ENCODE measurements at places on chromosomes 7 and 10.

DNA sequence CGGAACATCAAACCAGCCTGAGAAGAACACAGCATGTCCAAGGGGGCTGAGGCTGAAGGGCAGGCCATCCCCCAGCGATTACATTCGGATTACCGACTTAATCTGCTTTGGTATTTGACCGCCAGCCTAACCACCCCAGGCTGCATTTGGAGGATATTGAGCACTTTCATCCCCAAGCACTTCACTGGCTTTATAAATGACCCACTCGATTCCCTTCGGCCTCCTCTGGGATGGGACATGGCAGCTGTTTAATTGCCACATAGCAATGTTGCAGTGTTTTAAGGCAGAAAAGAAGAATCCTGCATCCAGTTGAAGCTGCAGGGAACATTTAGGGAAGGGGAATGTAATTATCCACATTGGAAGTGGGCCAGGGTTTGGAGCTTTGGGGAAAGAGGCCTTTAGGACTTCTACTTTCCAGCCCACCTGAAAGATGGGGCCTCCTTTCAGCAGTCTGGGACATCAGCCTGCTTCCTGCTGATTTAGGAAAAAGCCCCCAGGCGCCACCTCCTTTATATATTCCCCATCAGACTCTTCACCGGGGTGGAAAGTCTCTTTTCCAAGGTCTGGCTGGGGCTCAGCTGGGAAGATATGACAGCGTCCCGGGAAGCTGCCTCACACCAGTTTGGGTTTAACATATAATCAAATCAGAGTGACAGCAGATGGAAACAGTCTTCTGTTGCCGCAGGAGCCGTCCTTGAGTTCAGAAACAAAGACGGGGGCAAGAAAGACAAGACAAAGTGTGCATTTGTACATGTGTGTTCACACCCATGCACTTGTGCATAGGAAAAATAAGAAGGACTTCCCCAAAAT is 9.2 kb downstream of the DPCD start:
- DNase-seq = no peak

DNA sequence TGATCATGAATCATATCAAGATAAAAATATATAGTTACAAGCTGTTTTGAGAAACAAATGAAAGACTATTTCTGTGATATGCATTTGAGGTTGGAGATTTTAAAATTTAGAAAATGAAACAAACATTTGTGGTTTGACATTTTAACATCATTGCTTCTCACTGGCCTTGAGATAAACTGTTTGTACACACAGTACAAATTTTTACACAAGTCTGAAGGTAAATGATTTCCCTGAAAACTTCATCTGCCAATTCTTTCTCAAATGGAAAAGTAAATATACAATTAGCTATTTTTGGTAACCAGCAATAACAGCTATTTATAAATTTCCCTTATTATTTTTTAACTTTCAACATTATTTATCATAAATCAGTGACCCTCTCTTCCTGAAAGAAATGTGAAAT is 38.6 kb downstream of the ZNF800 start:
- no peak for DNase-seq

DNA sequence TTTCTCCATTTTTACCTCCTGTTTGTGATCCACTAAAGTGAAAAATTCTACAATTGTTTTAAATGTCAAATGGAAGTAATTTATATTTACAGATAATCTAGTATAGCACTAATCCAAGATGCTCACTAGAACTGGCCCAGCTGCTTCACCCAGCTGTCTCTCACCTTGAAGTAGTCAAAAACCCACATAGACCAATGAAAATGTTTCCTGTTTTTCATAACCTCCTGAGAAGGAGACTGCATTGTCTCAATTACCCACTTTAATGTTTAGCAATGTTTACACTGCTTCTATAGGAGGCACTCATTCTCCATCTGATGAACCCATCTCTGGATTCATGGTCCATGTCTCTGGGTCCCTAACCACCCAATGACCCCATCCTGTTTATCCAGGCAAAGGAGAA is 56.1 kb upstream of the ADO start:
- no peak for DNase-seq

DNA sequence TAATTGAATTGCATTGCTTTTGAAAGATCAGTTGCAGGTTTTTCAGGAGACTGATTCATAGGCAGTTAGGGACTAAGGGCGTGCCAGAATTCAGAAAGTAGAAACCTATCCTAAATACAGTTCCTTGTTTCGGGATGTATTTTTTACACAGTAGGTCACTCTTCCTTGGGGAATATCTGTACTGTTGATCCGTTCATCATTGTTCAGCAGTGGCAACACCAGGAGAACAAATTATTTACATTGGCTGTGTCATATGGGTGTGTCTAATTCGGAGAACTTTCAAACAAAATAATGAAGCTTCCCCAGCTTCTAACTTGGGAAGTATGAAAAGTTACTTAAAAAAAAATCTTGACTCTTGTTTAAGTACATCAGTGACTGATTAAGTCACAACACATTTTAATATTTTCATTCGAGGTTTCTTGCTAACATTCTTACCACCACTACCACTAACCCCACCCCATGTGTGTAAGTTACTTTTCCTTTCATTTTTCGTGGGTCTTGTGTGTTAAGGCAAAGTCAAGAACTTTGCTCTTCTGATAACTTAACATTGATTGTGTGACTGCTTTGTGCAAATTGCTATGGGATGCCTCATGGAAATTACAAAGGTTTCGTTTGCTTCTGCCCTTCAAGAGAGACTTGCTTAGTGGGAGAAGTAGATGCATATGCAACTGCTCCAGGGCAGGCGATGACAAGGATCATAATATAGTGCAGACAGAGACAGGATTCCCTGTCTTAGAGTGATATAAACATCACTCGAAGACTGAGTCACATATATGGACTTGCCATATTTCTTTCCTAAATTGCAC is 43.8 kb upstream of the RPA3 start:
- no peak for DNase-seq

DNA sequence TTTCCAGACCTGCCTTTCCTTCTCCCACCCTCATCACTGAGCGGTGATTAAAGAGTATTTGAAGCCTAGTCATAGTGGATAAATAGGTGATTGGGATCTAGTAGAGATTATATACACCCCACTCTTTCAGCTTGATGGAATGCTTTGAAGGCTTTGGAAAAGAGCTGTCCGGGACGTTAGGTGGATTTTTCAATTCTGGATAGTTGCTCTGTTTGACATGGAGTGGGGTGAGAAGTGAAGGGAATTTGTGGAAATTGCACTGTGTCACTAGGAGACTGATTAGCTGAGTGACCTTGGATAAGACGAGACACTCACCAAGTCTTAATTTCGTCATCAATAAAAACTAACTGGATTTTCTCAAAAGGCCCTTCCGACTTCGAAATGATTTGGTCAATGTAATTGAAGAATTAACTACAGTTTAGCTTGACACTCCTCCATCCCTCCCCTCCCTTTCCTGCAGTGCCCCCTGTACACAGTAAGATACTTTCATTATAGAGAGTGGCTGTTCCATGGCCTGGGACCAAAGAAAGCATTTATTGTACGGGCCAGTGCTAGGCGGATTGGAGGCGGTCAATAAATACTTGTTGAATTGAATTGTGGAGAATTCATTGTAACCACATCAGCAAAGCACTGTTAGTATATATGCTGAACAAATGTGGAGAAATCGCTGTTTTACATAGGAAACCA is 962 bp downstream of the ZKSCAN1 start:
- DNase-seq = no peak

GRCh38 chr7:4037308-4037707 is 644.8 kb upstream of the FOXK1 start:
- DNase-seq = no peak

- no peak for DNase-seq
Observed at GRCh38 chr10:29119374-29119773, 169.5 kb upstream of the LYZL1 start.

GRCh38 chr10:71005337-71006305 is 117.3 kb upstream of the PCBD1 start:
- peak; percentile 76 for DNase-seq

DNA sequence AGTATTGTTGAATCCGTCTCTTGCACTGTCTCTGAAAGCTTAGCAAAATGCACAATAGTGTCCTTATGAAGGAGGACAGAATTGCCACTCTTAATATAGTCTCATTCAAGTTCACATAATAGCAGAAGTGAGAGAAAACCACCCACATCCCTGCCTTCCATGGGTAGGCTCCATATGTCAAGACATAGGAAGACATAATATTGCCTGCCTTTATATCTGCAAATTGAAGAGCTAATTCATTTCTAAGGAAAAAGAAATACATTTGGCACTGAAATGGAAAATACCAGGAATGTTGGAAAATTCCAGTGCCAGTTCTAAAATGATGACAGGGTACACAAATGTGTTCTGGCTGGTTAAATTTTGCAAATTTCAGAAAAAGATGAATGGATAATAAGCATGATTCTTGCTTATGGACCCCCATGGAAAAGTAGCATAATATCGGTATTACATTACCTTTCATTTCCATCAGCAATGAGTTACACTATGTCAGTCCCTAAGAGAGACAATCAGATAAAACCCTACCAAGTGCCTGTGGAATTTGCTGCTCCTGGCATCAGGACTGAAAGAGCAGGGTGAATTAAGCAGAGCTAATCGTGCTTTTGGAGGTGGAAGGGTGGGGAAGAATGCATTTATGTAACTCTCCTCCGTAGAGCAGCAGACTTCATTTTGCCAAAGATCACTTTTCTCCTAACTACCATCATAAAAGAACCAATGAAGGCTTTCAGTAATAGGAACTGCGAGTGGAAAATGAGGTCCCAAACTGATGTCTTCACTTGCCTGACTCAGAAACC is 312.6 kb downstream of the FGFR2 start:
- DNase-seq = no peak

DNA sequence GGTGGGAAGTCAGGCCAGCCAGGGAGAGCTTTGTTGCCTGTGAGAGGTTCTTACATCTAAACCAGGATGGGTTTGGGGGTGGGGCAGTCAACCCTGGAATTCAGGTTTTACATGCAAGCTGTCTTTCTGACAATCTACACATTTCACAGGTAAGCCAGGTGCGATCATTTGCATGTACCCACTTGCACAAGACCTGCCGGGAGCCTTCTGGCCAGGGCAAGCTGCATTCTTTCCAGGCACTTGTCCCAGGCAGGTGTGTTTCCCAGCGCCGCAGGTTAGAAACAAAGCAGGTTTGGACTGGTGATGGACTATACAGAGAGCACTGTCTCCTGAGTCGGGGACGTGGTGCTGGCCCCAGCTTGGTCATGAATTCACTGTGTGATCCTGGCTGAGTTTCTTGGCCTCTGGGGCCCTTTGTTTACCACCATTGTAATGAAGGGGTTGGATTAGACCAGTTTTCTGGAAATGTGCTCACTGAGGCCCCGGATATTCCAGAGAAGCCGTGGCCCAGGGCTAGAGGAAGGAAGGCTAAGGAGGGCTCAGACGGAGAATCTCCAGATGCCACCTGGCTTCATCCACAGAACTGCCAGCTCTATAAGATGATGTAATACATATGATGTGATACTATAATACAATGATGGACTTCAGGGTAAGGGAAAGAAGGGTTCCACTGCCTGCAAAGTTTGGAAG is 205.2 kb upstream of the SVIL start:
- DNase-seq = no peak
